CMK (cell line): ENCODE measurements at places on chromosomes 5 and 9.

GRCh38 chr9:127644943-127645342 is 32.9 kb downstream of the STXBP1 start:
- DNase-seq, result no peak

DNA sequence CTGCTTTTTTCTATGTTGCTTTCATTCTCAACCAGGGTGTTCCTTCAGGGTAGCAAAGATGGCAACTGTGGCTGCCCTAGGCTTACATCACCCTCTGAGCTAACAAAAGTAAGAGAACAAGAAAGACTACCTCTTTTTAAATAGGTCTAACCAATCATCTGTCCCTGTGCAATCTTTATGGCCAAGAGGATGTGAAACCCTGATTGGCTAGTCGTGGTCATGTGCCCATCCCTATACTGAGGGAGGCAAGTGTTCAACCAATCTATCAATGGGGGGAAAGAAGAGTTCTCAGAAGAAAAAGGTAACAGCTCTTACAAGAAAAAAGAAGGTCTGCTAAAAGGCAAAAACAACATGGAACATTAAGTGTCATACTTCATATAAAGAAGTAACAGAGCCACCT is 11.7 kb upstream of the SNCAIP start:
- no peak for DNase-seq

GRCh38 chr5:155884041-155884440 is 442.9 kb upstream of the SGCD start:
- no peak for DNase-seq

GRCh38 chr5:154367101-154367500 is 78.7 kb upstream of the SAP30L start:
- DNase-seq, result no peak

GRCh38 chr9:115943431-115944165 is 210.0 kb upstream of the PAPPA start:
- DNase-seq, result no peak

DNA sequence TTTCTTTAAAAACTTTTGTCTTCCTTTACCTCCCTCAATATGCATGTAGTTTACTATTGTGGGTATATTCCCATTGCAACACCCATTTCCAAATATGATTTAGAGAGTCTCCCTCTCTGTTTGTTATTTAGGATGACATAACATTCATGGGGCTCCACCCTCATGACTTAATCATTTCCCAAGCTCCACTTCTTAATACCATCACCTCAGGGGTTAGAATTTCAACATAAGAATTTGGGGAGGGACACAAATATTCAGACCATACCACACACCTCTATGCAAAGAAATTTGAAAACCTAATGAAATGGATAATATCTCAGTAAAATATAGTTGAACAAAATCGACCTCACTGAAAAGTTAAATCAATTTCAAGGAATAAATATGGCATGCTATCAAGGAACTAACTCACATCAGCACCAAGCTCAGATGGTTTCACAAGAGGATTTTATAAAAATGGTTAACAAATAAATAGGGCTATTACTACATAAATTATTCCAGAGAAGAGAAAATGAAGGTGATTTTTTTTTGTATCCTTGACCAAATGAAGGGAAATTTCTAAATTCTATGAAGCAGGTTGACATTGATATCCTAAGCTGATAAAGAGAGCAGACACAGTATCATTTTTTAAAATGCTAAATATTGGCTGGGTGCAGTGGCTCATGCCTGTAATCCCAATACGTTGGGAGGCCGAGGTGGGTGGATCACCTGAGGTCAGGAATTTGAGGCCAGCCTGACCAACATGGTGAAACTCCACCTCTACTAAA is 20.2 kb upstream of the UBTD2 start:
- no peak for DNase-seq

DNA sequence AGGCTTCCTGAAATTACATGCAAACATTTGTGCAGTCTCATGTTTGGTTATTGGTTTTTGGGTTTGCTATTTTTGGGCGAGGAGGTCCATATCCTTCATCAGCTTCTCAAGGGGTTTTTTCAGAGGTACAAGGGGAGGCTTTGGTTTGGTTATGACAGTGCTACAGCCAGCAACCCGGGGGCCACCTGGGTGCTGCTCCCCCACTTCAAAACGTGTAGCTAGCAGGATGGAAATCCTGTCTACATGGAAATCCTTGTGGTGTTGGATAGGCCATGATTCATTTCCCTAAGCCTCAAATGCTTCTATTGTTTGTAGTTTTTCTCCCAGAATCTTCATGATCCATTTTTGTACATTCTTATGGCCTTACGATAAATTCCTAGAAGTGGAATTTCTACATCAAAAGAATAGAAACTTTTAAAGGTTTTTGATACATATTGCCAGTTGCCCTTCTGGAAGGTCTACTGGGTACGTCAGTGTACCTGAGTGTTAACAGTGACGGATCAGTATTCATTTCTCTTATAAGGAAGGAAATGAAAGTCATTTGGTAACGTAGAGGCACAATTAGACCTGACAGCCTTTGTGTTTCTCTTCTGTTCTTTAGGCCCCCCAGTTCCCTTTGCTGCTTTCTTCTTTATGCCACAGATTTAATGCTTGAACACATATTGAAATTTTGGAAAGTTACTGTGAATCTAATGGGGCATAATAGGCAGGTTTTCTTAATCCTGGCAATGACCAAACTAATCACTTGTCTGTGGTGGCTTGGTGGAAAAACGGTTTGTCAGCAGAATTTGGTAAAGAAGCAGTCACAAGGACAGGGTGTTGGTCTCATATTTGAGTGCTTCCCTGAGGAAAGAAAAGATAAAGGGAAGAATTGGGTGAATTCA is 69.7 kb upstream of the ABL1 start:
- no peak for DNase-seq
